ENCODE measurements at places on chromosomes 3 and 15.

GRCh38 chr15:70140543-70141375, 43.0 kb upstream of the TLE3 start:
- ATAC-seq = peak; percentile 64

- ATAC-seq = no peak
These were observed 71.5 kb downstream of the IGF2BP2 start for GRCh38 chr3:185753354-185753753.

DNA sequence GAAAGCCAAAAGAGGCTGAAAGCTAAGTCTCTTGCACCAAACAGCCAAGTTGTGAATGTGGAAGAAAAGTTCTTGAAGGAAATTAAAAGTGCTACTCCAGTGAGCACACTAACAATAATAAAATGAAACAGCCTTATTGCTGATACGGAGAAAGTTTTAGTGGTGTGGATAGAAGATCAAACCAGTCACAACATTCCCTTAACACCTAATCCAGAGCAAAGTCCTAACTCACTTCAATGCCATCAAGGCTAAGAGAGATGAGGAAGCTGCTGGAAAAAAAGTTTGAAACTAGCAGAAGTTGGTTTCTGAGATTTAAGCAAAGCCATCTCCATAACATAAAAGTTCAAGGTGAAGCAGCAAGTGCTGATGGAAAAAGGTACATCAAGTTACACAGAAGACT, 288.8 kb upstream of the RARB start:
- ATAC-seq = no peak

DNA sequence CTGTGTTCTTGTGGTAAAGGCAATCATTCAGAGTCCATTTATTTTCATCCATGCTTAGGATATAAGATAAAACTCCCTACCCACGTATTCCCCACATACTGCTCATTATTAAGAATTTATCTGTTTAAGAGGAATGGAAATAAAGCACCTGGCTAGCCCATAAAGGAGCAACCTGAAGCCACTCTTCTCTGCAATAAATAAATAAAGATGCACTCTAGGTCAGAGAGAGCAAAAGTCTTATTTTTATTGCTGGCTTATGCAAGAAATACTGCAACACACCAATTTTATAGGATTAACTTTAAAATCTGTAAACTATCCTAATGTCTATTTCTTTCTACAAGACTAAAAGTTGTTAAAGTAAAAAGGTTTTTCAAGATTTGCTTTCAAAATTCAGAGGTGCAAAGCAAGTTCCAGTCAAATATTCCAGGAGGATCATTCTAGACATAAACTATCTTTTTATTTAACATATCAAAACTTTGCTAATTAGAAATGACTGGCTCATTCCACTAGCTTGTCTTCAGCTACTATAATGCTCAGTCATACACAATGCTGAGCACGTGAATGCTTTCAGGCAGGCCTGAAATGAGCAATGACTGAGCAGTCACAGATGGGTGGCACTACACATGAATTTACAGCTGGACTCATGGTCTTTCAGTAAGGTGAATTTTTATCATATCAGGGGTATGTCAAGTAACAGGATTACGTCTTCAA, 7.1 kb downstream of the TJP1 start:
- no peak for ATAC-seq

Data from stimulated activated memory B cell treated with anti-CD40 and anti-IgM and Interleukin-4, amounts not matched to agents 10 μg/mL and 1 μg/mL and 100 μg/mL, for 72 hours (primary cell).